GF-D8 (cell line): ENCODE measurements at places on chromosomes 2 and 18.

GRCh38 chr2:47767497-47767844, 15.5 kb upstream of the MSH6 start:
- no peak for DNase-seq

GRCh38 chr2:217993138-217993537, 9.7 kb downstream of the TNS1 start:
- DNase-seq, result no peak

GRCh38 chr2:149021761-149022160, 16.7 kb upstream of the LYPD6B start:
- DNase-seq, result no peak

DNA sequence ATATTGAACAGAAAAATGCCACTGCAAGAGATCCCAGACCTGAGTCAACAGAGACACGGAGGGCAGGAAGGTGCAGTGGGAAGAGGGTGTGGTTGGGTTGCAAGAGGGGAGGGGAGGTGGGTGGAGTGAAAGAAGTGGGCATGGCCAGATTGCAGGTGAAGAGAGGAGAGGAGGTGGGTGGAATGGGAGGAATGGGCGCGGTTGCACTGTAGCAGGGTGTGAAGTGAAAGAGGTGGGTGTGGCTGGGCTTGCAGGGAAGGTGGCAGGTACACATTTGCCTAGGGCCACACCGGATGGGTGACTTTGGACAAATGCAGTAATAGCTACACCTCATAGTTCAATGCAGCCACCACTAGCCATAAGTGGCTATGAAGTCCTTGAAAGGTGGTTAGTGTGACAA, 71.1 kb downstream of the DOCK10 start:
- DNase-seq, result no peak

GRCh38 chr2:59528525-59528924, 1024.9 kb downstream of the BCL11A start:
- no peak for DNase-seq

GRCh38 chr2:40400336-40400953, 51.4 kb downstream of the SLC8A1 start:
- DNase-seq, result no peak
